ENCODE measurements at places on chromosomes 6 and 20.

GRCh38 chr6:135329851-135330803 lies 149.0 kb downstream of the MYB start:
- no peak for DNase-seq

GRCh38 chr6:97048771-97049170 lies 124.2 kb downstream of the KLHL32 start:
- DNase-seq: no peak

DNA sequence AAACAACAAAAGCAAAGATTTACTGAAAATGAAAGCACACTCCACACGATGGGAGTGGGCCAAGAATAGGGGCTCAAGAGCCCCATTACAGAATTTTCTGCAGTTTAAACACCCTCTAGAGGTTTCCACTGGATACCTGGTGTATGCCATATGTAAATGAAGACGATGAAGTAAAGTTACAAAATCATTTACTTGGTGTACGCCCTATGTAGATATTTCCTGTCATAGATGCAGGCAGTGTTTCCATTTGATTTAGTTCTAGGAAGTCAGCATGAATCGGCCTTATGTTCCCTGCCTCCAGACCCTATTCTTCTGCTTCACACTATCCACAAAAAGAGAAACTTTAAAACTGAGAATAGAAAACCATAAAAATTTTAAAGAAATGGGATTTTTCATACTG lies 404.4 kb upstream of the GJE1 start:
- no peak for DNase-seq

DNA sequence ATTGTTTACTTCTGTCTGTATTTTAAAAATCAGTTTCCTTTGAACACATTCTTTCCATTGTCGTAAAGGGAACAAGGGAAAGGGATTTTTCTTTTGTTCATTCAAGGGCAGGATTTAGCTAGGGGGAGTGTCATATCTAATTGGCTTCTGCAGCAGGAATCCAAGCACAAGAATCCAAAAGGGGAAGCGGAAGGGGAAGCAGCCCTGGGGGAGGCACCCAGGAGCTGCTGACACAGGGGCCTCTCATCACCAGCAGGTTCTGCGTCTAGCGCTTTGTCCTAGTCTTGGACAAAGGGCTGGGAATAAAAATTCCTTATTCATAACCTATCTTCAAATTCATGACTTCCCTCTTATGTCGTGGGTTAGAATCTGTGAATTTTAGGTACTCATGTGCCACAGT lies 13.7 kb downstream of the RIPK1 start:
- no peak for DNase-seq

Data from stimulated activated CD4-positive, alpha-beta T cell treated with anti-CD3 and anti-CD28 coated beads, TNF-alpha, amount 100 ng/mL, for 48 hours (primary cell).